A549 treated with dexamethasone at 1 μM for 4 hours (cell line): ENCODE measurements at places on chromosomes 12 and 14. TPM values are rescaled to one million over a fixed set of nuclear protein-coding genes. Genes with fewer than 3 reads are reported as not detected.

Gene MSI1
- total RNA-seq = 0.99 to 1.9 TPM (median 1.2 TPM) in 5 replicates

Gene AQP5
- not detected in 5 replicates for total RNA-seq

Gene SSPN
- total RNA-seq = 0.41 to 0.63 TPM (median 0.50 TPM) in 5 replicates

Gene KTN1
- 102 to 131 TPM (median 116 TPM) in 5 replicates for total RNA-seq

Gene SLC10A1
- 0.06 TPM in 1 of 5 replicates, not detected in the others for total RNA-seq

Gene BDKRB2
- total RNA-seq = 0.91 to 1.3 TPM (median 1.1 TPM) in 5 replicates
